ENCODE measurements at places on chromosomes 3 and 15.

GRCh38 chr3:115169808-115170207, 22.7 kb upstream of the ZBTB20 start:
- no peak for DNase-seq

GRCh38 chr3:187896646-187897045, 151.4 kb upstream of the BCL6 start:
- DNase-seq: no peak

DNA sequence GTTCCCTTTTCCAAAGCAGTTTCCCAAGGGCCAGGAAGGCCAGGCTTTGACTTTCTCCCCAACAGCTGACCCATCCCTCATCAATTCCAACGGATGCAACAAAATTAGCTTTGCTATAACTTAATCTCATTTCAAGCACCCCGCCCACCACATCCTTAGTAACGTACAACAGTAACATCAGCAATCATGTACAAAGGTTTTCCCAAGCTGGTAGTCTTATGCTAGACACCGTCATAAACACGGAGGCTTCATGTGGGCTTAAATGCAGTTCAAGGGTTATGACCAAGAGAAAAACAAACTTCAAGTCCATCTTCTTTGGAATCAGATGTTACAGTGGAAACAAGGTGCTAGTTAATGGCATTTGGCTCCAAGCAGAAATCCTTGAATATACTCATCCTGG, 66.6 kb downstream of the EOMES start:
- no peak for DNase-seq

- no peak for DNase-seq
Measured at GRCh38 chr3:126816986-126817777, 113.1 kb downstream of the CHCHD6 start.

GRCh38 chr3:37171144-37171543, 3.2 kb downstream of the LRRFIP2 start:
- no peak for DNase-seq

- DNase-seq: no peak
Measured at GRCh38 chr3:41477399-41478014, 278.2 kb downstream of the CTNNB1 start.

GRCh38 chr15:28120359-28120640, 21.2 kb upstream of the OCA2 start:
- DNase-seq: no peak

- no peak for DNase-seq
Measured at GRCh38 chr3:37729119-37729518, 132.6 kb upstream of the CTDSPL start.

GRCh38 chr15:65175511-65175910, 9.6 kb downstream of the CLPX start:
- DNase-seq: no peak

- DNase-seq: no peak
Measured at GRCh38 chr3:36991923-36992805, 767 bp downstream of the EPM2AIP1 start.
